ENCODE measurements at places on chromosomes 12 and 14.

- DNase-seq: peak; percentile 10
Observed at GRCh38 chr12:82383930-82384552, 25.7 kb downstream of the METTL25 start.

GRCh38 chr12:53173085-53173715, 7.3 kb upstream of the ZNF740 start:
- DNase-seq: no peak

DNA sequence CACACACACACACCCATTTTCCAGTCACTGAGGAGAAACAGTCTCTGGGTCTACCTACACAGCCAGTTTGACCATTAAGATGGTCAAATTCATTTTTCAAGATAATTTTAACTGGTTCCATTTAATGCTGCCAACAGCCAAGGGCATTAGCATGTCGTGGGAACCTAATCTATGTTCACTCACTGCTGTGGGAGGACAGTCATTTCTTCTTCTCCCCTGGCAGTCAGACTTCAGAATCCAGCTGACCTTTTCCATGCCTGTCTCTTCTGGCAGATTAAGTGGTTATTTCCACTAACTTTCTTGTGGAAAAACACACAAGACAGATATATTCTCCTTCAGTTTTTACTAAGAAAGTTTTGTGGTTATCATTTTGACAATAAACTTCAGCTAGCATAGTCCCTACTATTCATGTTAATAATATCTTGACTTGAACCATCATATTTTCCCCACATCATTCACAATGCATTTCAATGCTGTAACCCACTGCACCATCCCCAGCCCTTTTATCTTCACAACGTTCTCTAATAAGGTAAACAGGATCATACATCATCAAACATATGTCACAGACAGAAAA, 82.2 kb downstream of the DAD1 start:
- no peak for DNase-seq

DNA sequence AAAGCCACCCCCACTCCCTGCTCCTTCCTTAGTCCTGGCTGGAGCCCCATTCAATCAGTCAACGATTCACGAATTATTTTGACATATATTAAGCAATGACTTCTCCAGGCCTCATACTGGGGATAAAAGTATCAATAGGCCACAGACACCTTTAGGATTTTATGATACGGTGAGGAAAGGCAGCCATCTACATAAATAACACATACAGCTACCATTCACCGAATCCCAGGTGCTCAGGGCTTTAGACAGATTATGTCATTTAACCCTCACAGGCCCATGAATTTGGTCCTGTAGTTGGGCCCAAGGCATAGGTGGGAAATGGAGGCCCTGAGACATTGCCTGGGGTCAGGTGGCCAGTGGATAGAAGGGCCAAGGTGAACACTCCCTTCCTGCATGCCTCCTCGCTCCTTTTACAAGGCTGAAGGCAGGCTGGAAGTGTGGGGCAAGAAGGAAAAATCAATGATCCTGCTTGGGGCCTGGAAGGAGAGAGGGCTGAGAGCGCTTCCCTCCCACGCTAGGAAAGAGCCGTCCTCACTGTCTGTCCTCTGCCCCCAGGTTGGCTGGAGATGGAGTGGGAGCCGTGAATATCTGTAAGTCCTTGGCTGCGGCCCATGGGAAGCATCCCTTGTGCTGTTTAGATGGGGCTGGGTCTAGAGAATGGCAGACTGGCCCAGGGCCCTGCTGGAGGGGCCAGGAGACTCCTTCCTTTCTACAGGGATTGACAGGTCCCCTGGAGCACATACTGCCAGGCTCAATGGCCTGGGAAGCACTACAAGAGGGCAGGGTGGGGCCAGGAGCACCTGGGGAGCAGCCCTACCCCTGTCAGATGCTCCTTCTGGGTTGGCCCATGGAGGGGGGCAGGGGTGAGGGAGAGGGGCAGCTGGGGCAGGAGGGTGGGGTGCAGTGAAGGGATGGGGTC, 14.8 kb downstream of the KRT7 start:
- no peak for DNase-seq

DNA sequence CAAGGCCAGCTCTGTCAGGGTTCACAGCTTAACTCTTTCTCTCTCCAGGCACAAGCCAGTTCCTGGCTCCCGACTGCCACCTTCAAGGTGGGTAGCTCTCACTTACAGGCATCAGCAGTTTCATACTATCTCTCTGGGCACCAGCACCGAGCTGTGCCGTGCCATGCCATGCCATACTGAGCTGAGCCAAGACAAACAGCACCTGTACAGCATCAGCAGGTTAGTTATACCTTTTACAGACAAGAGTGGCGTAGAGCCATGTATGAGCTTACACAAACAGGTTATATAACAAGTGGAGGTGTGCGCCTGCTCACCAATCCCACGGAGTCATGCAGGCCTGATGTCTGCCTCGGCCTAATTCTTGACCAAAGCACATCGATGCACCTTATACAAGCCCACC, 1098.7 kb downstream of the AACS start:
- DNase-seq: no peak

DNA sequence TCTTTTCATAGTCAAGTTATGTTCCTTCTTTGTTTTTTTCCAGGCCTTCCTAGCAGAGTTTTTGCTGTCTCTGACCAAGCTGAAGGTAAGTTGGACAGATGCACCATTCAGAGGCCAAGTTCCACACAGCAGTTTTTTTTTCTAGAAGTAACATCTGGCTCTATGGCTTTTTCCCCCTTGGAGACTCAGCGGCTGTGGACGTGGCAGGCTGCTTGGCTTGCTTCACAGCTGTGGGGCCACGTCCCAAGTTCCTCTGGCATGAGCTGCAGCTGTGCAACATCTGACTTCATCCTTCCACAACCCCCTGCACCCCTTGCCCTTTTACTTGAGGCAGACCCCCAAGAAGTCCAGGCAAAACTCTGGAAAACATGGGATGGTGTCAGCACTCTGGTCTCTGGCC, 24.2 kb upstream of the RHOJ start:
- DNase-seq: peak; percentile 31

DNA sequence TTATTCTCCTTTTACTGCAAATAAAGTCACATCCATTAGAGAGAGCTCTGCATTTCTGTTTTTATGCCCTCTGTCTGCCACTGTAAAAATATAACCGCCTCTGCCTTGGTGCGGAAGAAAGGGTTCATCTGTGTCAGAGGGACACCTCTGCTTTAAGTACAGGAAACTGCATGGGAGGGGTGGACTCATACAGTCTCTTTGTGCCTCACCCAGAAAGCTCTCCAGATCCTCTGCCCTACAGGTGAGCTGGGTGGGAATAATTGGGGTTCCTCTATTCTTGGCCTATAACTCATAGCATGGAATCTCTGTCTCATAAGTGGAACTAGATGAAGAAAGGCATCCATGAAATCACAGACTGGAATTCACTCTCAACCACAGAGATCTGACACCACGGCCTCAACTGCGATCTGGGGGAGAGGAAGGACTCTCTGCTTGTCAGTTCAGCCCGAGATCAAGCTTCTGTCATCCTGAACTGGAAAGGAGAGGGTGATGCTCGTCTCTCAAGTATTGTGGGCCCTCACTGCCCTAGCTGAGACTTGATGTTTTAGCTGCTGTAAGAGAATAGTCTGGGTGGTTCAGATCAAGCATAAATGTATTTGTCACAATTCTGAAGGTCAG, 702.3 kb downstream of the TMEM121 start:
- no peak for DNase-seq

- no peak for DNase-seq
Observed at GRCh38 chr14:65948302-65948701, 535.8 kb downstream of the FUT8 start.

- no peak for DNase-seq
Observed at GRCh38 chr14:49992901-49993339, 100.0 kb downstream of the ARF6 start.

GRCh38 chr14:101216366-101217079, 313.0 kb upstream of the RTL1 start:
- no peak for DNase-seq

DNA sequence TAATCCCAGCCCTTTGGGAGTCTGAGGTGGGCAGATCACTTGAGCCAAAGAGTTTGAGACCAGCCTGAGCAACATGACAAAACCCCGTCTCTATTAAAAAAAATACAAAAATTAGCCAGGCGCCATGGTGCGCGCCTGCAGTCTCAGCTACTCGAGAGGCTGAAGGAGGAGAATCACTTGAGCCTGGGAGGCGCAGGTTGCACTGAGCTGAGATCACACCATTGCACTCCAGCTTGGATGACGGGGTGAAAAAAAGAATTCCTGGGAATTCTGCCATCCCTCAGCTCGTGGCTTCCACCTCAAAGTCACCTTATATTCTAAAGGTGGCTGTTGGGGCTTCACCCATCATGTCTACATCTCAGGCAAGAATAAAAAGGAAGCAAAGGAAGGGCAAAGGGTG, 12.9 kb downstream of the BCL2L14 start:
- DNase-seq: no peak

DNA sequence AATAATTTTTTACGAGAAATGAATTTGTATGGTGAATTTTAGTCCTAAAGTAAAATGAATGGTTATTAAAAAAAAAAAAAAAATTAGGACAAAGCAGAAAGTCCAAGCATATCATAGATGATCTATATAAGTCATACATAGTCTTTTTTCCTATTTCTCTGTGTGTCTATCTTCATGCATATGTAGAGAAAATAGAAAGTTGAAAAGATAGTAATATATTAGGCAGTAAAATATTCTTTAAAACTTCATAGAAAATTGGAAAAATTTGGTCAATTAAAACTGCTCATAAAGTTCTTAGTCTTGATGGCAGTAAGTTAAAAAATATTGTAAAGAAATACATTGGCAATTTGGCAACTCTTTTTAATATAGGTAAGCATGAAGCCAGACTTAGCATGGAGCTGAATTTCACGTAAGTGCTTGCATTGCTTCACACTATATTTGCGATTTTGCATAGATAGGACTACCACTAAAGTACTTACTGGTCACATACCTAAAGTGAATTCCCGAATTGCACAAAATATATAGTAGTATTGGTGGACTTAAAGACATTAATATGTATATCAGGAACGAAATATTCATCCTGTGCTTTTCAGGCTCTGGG, 303.8 kb downstream of the IPO8 start:
- no peak for DNase-seq

DNA sequence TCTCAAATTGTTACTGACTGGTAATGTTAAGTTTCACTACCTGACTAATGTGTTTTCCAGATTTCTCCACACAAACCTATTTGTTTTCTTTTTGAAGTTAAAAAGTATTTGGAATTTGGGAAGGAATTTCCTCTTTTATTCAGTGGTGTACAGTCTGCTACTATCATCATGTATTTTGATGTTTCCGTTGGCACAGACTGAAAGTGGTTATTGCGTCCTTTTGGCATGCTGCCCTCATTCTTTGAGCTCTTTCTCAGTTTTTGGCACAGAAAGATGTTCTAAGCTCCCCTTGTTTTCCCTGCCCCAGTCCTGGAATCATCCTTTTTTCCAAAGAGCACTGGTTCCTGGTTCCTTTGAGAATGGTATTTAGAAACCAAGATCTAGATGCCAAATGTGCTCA, 31.4 kb upstream of the RTRAF start:
- peak; percentile 30 for DNase-seq

GRCh38 chr12:108696111-108696995, 35.0 kb downstream of the CORO1C start:
- peak; percentile 98 for DNase-seq

GRCh38 chr12:4794491-4794890, 74.3 kb downstream of the GALNT8 start:
- DNase-seq: no peak

DNA sequence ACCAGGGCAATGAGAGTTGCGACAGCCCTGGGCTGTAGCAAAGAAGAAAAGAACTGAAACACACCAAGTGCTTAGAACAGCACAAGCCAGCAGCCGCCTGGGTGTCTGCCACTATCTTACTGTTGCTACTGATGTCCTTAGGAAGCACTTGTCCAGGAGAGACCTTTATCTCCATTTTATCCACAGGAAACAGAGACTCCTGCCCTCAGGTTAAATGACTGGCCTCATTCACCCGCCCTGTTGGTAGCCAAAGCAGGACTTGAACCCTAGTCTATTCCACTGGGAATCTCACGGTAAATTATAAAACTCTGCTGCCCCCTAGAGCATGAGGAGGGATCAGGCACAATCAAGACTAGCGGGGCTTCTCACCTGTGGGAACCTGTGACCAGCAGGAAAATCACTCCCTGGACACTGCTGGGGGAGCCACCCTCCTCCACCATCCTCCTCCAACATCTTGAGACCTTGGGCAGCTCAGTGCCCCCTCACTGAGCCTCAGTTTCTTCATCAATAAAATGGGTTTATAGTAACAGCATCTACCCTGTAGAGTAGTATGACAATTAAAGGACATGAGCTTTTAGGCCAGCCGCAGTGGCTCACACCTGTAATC, 20.5 kb upstream of the TESC start:
- no peak for DNase-seq

DNA sequence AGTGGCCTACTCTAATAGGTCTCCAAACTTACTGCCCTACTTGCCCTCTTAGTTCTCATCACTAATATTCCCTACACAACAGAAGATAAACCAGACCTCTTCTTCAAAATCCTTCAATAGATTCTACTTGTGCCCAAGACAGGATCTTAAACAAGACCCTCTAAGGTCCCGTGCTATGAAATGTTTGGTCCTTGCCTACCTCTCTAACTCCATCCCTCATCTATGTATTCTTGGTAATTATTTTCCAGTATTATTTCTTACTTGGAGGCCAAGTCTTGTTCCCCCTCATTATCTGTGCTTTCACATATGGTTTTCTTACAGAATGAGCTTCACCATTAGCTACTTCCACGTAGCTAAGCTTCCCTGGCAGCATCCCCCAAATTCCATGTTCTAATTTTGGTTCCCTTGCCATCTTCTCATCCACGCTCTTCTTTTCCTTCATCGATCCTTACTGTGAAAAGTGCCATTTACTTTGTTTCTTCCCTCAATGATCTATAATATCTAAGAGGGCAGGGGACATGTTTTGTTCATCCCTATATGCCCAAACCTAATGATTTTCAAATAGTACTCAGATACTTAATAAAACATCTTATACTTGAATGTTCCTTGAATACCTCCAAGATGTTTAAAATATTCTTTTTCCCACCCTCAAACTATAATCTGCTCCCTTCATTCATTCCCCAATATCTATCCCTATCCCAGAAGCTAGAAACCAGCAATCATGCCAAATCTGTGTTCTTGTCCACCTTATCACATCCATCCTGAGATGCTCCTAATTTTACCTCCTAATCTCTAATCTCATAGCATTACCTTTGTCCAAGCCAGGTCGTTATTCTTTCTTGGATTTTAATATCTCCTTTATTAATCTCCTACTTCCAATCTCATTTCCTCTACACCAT, 10.1 kb downstream of the HNRNPC start:
- no peak for DNase-seq

DNA sequence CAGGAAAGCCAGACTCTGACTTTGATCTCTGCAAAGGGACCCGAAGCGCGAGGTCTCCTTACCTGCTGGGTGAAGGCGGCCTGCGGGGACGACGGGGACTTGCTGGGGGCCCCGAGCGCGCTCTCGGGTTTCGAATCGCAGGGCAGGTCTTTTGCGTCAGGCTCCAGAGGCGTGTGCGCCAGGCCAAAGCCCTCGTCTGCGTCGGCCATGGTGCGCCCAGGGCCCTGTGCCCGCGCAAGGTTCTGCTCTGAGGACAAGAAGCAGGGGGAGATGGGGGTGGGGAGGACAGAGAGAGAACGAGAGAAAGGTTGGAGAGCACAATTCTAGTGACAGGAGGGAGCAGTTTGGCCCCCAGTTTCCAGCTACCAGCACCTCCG, 2.3 kb downstream of the TBX5 start:
- DNase-seq: peak; percentile 68
